Type B pancreatic cell (in vitro differentiated cells): ENCODE measurements at places on chromosomes 3 and 15.

DNA sequence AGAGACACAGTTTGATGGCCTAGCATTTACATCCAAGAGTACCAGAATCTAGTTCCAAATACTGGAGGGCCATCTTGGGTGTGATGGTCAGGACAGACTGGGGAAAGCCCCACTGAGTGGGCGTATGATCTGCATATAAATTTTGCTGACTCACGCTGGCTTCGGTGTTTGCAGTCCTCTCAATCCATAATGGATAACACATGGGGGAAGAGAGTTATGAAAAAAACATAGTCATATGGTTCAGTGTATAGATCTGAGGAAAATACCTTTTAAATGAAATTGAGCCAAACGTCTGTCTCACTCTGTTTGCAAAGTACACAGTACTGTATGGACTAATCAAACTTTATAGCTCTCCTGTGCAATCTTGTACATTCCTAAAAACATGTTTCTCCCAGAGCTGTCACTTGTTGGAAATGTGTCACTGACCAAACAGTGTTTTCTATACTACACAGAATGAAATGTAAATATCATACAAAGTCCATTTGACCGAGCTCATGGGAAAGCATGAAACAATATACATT, 125.3 kb upstream of the THBS1 start:
- H3K27ac ChIP-seq, result peak overlapping the region; percentile 51

GRCh38 chr3:112508261-112508660, 9.0 kb upstream of the BTLA start:
- H3K27me3 ChIP-seq, result no peaks in the 10 kb centered on the region
- no peak overlapping the region for H3K4me3 ChIP-seq

DNA sequence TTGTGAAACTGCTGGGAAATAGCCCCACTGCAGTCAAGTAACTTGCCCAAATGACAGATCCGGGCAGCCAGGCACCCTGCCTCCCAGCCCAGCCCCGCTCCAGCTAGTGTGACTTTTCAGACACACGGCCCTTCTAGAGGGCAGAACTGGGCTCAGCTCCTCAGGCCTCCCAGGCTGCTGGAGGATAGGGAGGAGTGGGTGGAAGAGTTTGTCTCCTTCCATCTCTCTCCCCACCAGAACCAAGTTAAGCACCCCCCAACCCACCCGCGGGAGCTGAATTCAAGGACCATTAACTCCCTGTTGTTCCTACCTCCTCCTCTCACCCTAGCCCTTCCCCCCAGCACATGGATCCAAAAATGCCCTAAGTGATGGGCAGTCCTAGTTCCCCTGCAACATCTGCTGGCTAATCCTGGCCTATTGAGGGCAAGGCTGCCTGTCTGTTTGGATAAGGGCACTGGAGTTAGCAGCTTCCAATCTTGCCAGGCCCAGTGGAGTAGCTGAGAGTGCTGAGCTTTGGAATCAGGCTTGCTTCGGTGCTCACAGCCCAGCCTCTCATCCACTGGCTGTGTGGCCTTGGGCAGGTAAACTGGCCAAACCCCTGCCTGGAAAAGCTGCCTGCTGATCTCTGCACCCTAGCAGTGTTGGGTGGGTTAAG, 3.1 kb downstream of the CCDC33 start:
- no peaks in the 10 kb centered on the region for H3K36me3 ChIP-seq
- peaks cover 9% of the 10 kb centered on the region for H3K27me3 ChIP-seq
- H3K4me1 ChIP-seq, result peaks cover 30% of the 10 kb centered on the region
- no peak overlapping the region for H3K4me3 ChIP-seq
- no peak for DNase-seq

DNA sequence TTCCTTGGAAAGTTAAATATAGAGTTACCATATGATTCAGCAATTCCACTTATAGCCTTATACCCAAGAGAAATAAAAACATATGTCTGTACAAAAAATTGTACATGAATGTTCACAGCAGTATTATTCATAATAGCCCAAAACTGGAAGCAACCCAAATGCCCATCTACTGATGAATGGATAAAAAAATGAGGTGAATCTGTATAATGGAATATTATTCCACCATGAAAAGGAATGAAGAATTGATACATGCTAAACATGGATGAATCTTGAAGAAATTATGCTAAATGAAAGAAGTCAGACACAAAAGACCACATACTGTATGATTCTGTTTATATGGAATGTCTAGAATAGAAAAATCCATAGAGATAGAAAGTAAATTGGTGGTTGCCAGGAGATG, 61.4 kb downstream of the TTC23 start:
- no peaks in the 10 kb centered on the region for H3K27me3 ChIP-seq
- H3K4me3 ChIP-seq, result no peak overlapping the region
- peaks cover 1% of the 10 kb centered on the region for H3K4me1 ChIP-seq
- DNase-seq, result no peak

- DNase-seq, result no peak
- peaks cover 95% of the 10 kb centered on the region for H3K27me3 ChIP-seq
- H3K27ac ChIP-seq, result no peak overlapping the region
- no peaks in the 10 kb centered on the region for H3K36me3 ChIP-seq
- H3K4me3 ChIP-seq, result peak overlapping the region; percentile 77
- peaks cover 33% of the 10 kb centered on the region for H3K4me1 ChIP-seq
Measured at GRCh38 chr3:158105119-158105709, 1.0 kb downstream of the SHOX2 start.

DNA sequence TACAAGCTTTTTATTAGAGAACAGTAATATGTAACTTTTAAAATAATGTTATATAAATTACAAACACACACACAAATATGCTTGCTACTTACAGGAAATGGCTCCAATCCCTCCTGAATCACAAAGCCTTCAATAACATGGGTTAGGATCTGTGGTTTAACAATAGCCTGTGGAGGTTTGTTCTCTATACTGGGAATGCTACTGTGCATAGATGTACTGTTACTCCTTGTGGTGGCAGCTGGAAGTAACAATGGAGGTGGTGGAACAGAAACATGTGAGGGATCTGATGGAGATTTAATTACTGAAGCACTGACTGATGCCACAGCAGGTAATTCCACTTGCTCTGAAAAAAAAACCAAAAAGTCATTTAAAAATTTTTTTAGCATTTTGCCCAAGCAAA, 64.4 kb downstream of the PHC3 start:
- no peaks in the 10 kb centered on the region for H3K27me3 ChIP-seq
- no peak for DNase-seq
- H3K4me3 ChIP-seq, result no peak overlapping the region
- H3K36me3 ChIP-seq, result peaks cover 21% of the 10 kb centered on the region
- H3K27ac ChIP-seq, result no peak overlapping the region
- no peaks in the 10 kb centered on the region for H3K4me1 ChIP-seq

- H3K4me3 ChIP-seq, result no peak overlapping the region
- no peak overlapping the region for H3K27ac ChIP-seq
- no peak for DNase-seq
- H3K27me3 ChIP-seq, result no peaks in the 10 kb centered on the region
- H3K4me1 ChIP-seq, result peaks cover 5% of the 10 kb centered on the region
Measured at GRCh38 chr3:149267565-149267964, 45.9 kb upstream of the CP start.

DNA sequence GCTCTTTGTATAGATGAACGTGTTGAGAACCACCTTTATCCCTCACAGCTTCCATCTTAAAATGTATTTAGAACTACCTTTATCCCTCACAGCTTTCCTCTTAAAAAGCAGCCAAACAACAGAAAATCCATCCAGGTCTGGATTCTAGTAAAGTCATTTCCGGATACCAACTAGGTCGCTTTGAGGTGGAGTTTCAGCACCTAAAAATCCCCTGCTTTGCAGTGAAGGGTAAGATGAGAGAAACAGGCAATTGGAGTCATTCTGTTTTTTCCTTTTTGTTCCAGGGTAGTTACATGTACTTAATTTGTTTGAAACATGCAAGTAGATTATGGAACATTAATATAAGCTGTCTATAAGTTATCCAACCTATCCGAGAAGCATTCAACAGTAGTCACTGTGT, 192.0 kb downstream of the UBE2E2 start:
- no peak overlapping the region for H3K27ac ChIP-seq
- no peak for DNase-seq
- no peak overlapping the region for H3K4me3 ChIP-seq
- H3K27me3 ChIP-seq, result no peaks in the 10 kb centered on the region

DNA sequence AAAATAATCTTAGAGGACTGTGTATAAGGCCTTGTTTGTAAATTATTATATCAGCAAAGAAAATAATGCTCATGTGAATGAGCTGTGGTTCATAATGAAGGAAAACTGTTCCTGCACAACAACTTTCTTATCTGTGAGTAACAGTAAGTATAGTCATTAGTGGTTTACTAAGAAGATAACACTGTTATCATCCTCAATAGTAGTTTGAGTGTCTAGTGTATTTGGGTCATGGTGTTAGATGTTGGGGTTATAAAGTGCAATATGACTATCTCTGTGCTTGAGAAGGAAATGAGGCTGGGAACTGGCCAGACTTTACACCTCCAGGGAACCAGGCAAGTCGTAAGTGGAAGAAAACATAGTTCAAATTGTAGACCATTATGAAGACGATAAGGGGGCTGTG, 15.6 kb downstream of the VPS8 start:
- no peak overlapping the region for H3K27ac ChIP-seq
- no peak for DNase-seq
- no peaks in the 10 kb centered on the region for H3K27me3 ChIP-seq
- H3K4me3 ChIP-seq, result no peak overlapping the region

DNA sequence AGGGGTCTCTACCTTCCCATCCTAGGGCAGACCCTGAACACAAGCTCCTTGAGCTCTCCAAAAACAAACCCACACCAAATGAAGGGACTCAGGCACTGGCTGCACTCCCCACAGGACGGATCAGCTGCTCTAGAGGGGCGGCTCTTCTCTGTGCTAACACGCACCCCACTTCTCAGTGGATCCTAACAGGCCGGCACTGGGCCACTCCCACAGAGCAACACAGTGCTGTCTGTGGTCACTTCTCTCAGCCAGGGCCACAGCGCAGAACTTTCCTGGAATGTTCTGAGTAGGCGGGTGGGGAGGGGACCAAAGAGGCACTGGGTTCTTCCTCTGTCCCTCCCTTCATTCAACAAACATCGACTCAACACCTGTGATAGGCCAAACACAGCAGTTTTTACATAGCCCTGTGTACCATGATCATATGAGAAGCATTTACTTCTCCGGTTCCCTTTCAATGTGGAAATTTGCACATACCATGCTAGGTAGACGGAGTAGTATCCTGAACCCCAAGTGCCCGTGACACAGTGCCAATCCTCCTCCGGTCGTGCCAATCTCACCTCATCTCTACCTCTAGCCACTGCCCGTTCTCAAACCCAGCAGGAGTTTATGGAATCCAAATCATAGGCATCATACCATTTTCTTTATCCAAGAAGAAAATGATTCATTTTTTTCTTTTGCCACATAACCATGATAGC, 98.1 kb downstream of the LRIG1 start:
- peaks cover 8% of the 10 kb centered on the region for H3K36me3 ChIP-seq
- peak overlapping the region; percentile 24 for H3K27ac ChIP-seq
- H3K4me3 ChIP-seq, result no peak overlapping the region
- H3K4me1 ChIP-seq, result peaks cover 38% of the 10 kb centered on the region
- no peak for DNase-seq

DNA sequence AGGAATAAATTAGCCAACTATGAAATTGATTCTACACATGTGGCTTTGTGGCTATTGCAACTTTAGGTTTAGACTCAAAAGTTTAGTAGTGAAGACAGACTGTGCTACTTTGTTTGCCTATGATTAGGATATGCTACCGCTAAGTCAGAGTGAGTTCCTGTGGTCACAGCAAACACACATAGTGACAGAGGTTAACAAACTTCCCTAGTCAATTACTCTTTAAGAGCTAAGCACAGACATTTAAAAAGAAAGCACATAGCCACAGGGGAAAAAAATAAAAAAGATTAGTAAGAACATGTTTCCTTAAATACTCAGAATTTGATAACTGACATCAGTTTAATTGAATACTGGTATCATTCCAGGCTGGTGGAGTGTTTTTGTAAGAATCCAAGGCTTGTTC, 207.1 kb downstream of the GBE1 start:
- no peaks in the 10 kb centered on the region for H3K27me3 ChIP-seq
- H3K4me1 ChIP-seq, result peaks cover 6% of the 10 kb centered on the region
- H3K4me3 ChIP-seq, result no peak overlapping the region
- no peak overlapping the region for H3K27ac ChIP-seq
- no peaks in the 10 kb centered on the region for H3K36me3 ChIP-seq
- DNase-seq, result no peak

GRCh38 chr3:125154800-125155269, 57.7 kb downstream of the SLC12A8 start:
- peaks cover 38% of the 10 kb centered on the region for H3K4me1 ChIP-seq
- H3K27me3 ChIP-seq, result no peaks in the 10 kb centered on the region
- H3K4me3 ChIP-seq, result no peak overlapping the region

GRCh38 chr15:57335719-57336118, 40.6 kb upstream of the CGNL1 start:
- H3K36me3 ChIP-seq, result no peaks in the 10 kb centered on the region
- H3K27ac ChIP-seq, result no peak overlapping the region
- no peak overlapping the region for H3K4me3 ChIP-seq
- peaks cover 18% of the 10 kb centered on the region for H3K4me1 ChIP-seq
- DNase-seq, result no peak

GRCh38 chr3:113269661-113270060, 58.3 kb downstream of the BOC start:
- peaks cover 41% of the 10 kb centered on the region for H3K36me3 ChIP-seq
- H3K27me3 ChIP-seq, result no peaks in the 10 kb centered on the region
- peak overlapping the region; percentile 61 for H3K27ac ChIP-seq
- peaks cover 49% of the 10 kb centered on the region for H3K4me1 ChIP-seq

DNA sequence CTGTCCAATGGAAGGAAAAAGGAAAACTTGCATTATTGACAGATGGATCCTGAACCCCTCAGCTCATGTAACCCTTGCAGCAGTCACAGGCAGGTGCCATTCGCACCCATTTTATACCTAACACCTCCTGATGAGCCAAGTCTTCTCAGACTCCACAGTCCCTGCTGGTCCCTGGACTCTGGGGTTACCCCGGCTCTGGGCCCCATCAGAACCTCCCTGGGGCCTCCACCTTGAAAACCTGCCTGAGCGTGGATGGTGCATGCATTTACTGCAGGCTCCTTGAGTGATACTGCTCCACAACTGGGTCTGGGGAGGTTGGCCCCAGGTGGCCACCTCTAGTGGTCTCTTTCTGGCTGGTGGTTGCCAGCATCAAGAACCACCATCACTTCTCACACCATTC, 15.9 kb upstream of the DOCK3 start:
- H3K4me3 ChIP-seq, result no peak overlapping the region
- H3K27ac ChIP-seq, result no peak overlapping the region
- peaks cover 4% of the 10 kb centered on the region for H3K27me3 ChIP-seq
- DNase-seq, result no peak
